ENCODE measurements at places on chromosomes 4 and X.

GRCh38 chr4:140080883-140081282, 73.1 kb downstream of the MAML3 start:
- no peak for DNase-seq

- no peak for DNase-seq
These were observed 273.8 kb downstream of the GASK1B start for GRCh38 chr4:157898836-157899605.

DNA sequence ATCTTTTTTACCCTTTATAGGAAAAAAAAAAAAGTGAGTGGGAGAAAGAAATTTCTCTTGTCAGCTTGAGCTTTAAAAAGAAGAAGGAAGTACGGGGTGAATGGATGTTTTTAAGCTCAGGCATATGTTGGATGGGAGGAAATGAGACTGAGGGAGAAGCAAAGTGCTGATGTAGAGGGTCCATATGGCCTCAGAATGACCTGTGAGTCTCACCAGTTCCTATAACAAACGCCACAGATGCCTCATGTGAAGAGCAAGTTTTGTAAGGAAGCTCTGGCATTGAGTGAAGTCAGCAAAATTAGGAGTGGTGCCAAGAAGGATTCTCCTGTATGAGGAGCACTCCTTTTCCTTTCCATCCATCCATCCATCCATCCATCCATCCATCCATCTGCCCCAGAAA, 214.6 kb downstream of the PTTG2 start:
- no peak for DNase-seq

GRCh38 chr4:147599769-147600168, 17.4 kb upstream of the TMEM184C start:
- DNase-seq, result no peak

GRCh38 chr4:6227412-6228157, 27.2 kb upstream of the JAKMIP1 start:
- no peak for DNase-seq

GRCh38 chrX:154908821-154909220, 22.7 kb downstream of the F8A1 start:
- no peak for DNase-seq

- DNase-seq, result no peak
These were observed 67.6 kb downstream of the COX18 start for GRCh38 chr4:73001885-73002284.
